ENCODE measurements at places on chromosomes 5 and 9.

GRCh38 chr9:546235-546634 lies 295.3 kb upstream of the DMRT1 start:
- no peak for DNase-seq

GRCh38 chr5:138258704-138259292 lies 15.6 kb downstream of the GFRA3 start:
- DNase-seq, result no peak

- no peak for DNase-seq
These were observed 16.6 kb downstream of the GPRIN1 start for GRCh38 chr5:176593273-176593869.

DNA sequence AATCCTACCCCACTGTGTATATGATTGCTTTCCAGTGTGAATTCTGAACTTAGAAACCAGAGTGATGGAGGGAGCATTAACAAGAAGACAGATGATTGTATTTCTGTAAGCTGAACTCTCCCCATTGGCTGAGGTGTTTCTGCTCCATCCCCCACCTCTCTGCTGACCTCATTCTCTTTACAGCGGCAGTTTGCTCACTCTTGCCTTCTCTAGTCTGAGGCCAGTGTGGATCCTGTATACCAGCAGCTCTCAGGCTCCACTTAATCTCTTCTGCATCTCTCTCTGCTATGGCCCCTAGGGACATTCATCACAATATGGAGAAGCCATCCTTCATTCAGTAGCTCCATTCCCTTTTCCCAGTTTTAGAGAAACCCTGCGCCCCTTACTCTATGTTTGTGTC lies 358.8 kb downstream of the MAN2A1 start:
- DNase-seq, result no peak

DNA sequence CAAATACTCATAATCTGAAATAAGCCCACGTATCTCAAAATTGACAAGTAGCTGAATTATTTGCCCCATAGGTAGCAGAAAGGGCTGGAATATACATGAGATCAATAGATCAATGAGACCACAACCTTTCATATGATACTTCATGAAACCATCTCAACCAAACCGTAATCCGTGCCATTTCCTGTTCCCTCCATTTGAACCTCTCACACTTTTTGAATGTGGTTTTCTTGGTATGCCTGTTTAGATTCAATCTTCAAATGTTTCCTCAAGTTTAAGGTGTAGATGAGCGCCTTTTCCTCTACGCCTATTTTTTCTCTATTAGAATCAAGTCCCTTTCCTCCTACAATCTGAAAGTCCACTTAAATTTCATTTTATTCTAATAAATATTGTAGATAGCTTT lies 805.5 kb downstream of the EFNA5 start:
- DNase-seq, result no peak
